Activated naive CD8-positive, alpha-beta T cell treated with anti-CD3 and anti-CD28 coated beads, Interleukin-2, amount 50 U/mL, for 16 hours (primary cell): ENCODE measurements at places on chromosomes 7 and 10.

DNA sequence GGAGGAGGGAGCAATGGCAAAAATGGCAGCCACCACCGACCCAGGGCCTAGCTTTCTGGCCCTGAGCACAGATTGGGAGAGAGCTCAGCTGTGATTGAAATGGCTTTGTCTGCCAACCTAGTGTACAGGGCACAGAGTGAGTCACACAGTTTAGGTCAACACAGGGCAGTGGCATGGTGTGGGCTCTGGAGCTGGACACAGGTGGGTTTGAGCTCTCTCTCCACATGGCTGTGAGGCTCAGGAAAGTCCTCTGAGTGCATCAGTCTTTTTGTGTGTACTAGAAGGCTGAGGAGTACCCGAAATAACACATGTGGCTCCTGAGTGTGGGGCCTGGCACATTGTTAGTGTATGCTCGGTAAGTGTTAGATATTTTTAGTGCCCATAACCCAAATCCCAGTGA, 60.2 kb upstream of the LOXL4 start:
- no peak for DNase-seq

DNA sequence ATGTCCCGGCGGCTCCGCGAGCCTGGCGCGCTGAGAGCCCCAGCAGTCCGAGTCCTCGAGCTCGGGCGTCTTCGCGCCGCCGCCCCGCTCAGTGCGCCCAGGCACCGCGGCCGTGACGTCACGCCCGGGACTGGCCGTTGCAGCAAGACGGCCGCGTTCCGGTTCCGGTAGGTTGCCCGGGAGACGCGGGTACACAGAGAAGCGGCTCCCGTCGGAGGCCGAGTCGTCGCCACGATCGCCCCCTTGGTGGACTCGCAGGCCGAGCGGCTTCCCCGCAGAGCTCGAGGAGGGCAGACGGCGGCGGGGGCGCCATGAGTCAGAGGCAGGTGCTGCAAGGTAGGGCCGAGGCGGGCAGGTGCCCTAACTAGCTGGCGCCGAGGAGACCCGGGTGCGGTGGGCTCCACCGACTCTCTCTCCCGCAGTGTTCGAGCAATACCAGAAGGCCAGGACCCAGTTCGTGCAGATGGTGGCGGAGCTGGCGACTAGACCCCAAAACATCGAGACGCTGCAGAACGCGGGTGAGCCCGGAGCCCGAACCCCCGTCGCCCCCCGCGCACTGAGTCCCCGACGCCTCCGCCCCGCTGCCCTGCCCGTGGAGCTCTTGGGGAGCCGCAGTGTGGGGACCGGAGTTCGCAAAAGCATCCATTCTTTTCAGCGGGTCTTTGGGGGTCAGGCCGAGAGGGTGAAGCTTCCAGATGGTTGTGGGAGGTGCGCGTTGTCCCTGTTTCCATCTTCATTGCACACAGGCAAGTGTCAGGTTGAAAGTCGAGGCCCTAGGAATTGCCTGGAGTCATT, at the start of gene SPAG6:
Gene SPAG6, plus strand, starts transcription at position 196 of the 795 bp plus-strand sequence. Its CDS starts 116 bp downstream, at position 312.
- DNase-seq = no peak

DNA sequence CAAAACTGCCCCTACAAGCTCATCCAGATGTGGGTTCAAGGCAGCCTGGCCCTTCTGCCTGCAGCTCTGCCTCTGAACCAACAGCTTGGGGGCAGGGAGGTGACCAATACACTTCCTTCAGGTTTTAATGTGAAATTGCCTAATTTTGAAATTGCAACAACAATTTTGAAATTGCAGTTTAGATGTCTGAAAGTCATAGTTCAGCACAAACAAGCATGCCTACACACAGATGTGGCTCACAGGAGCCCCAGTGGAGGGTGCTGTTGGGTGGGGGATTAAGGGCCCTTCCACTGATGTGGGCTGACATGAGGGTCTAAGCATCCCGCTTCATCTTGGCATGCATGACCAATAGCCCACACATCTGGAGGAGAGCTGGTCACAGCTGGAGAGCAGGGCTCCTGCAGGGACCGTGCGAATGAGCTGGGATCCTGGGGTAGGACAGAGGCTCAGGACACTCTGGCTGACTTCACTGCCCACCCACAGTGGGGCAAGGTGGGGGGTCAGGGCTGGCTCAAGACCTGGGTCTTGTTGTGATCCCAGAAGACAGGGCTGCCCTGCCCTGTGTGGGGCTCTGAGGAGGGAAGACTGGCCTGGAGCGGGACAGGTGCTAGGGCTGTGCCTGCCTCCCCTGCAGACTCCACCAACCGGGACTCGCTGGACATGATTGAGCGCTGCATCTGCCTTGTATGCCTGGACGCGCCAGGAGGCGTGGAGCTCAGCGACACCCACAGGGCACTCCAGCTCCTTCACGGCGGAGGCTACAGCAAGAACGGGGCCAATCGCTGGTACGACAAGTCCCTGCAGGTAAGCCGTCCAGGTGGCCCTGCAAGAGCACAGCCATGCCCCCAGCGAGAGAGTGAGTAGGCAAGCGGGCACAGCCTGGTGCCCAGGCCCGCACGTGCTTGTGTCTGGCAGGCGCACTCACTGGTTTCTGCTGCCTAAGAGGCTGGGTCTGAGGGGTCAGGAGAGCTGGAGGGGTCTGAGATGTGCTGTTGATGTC, 32.3 kb downstream of the CHAT start:
- no peak for DNase-seq

- no peak for DNase-seq
These were observed 84.5 kb downstream of the AVL9 start for GRCh38 chr7:32579776-32580175.

DNA sequence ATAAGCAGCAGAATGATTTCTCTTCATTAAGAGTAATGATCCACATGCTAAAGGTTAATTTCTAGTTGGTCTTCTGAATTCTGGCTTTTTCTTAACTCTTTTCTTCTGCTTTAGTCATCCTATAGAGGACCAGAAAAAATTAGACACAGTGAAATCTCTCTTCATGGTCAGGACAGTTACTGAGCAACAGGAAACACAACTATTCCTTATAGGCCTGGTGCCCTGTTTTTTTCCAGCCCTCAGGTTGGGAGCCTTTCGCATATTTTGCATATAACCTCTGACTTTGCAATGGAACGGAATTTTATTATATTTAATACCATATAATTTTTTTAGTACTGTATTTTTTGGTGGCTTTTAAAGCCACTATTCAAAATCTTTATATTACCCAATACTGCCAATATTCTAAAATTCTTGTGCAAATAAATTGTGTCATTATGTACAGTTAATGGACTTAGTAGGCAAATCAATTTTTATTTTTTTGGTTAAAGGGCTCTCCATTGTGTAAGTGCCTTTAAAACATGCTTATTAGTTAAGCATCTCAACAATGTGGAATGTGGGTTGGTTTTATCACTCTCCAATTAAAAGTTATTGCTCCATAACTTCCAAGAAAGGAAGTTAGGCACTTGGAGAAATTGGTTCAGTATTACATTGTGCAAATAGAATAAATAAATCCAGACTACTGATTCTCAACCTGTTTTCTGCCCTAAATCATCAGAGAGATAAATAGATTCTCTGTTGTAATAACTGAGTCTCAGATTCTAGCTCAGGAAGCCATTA, 22.5 kb downstream of the ARL4A start:
- no peak for DNase-seq

DNA sequence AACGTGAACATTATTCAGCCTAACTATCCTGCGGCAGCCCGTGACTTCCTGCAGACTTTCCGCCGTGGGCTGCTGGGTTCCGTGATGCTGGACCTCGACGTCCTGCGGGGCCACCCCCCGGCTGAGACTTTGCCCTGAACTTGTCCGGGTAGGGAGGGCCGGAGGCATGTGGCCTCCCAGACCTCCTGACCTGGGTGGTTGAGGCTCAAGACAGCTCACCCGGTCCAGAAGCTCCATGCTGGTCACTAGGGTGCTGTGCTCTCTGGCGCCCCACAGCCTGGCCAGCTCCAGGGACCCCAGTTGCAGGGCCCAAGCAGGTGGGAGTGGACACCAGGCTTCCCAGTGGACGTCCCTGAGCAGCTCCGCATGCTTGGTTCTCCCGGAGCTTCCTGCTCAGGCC, 4.4 kb downstream of the SPRN start:
- no peak for DNase-seq

DNA sequence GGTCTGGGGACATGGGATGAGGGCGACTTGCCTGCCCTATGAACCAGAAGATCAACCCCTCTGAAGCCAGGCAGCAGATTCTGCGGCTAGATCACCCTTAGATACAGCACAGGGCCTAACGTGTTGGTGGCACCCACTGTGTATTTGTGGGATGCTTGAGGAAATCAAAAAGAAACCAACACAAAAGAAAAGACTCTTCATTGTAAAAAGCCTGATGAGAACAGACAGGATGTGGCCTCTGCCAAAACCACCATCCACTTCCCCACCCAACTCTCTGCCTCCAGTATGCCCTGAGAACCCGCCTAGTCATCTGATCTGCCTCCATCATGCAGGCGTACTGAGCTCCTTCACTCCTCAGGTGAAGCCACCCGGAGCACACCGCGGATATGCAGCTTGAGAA, 97.2 kb upstream of the INSYN2A start:
- no peak for DNase-seq

- no peak for DNase-seq
These were observed 78.2 kb downstream of the MAPK8 start for GRCh38 chr10:48384699-48384982.

GRCh38 chr7:33495207-33495606, 365.8 kb downstream of the BBS9 start:
- DNase-seq = no peak

GRCh38 chr7:31665546-31665945, 21.5 kb upstream of the PPP1R17 start:
- DNase-seq = no peak

- no peak for DNase-seq
These were observed 69.1 kb downstream of the VPS41 start for GRCh38 chr7:38839851-38840250.

DNA sequence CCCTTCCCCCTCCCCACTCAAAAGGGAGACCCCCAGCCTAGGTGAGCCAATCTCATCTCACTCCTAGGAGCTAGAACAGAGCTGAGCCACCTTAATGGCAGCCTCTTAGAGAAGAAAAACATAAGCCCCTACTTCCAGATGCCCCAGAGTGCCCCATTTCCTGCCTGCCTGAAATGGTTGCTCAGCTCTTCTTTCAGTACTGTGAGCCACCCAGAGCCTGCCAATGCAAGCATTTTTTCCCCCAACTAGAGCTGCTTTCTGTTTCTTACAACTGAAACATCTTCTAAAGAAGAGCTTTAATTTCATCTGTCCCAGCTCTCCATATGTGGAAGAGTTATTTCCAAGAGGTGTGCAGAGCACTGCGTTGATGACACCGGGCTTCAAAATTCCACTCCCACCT, 136.7 kb downstream of the PLPP4 start:
- DNase-seq = no peak

GRCh38 chr10:97210543-97210960, 24.8 kb upstream of the SLIT1 start:
- DNase-seq = peak; percentile 54
